ENCODE measurements at places on chromosomes 6 and 20.

- DNase-seq, result peak; percentile 77
Observed at GRCh38 chr20:5557123-5557522, 193.1 kb upstream of the SHLD1 start.

GRCh38 chr6:89284963-89285735, 29.9 kb downstream of the GABRR2 start:
- no peak for DNase-seq

- DNase-seq, result peak; percentile 86
Observed at GRCh38 chr20:29878281-29878741, 1379.2 kb upstream of the DEFB115 start.

DNA sequence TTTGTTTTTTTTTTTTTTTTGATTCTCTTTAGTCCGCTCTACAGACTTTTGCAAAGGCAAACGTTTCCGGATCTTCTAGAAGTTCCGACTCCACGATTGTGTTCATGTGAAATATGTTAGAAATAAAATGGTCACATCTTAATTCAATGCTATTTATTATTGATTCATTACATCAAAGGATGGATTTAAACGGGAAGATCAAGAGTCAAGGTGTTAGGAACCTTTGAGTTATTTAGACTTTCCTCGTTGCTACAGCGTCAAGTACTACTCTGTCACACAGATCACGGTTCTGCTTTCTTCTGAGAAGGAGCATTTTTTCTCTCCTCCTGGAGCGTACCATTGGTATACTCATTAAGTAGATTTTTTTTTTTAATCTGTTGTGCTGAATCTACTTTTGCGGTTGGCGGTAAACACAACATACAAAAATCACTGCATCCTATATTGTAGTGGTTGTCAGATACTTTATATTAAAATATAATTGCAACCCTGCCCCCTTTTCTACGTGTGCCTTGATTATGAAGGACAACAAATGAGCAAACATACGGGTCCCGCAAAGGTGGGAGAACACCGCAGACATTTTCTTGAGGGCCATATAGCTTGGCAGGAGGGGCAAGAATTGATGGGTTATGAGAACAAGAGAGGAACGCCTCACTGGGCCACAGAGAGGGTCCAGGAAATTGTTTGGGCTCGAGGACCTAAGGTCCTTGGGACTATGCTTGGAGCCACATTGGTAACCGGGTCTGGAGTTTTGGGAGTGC, 17.5 kb downstream of the HMGN4 start:
- DNase-seq, result no peak

DNA sequence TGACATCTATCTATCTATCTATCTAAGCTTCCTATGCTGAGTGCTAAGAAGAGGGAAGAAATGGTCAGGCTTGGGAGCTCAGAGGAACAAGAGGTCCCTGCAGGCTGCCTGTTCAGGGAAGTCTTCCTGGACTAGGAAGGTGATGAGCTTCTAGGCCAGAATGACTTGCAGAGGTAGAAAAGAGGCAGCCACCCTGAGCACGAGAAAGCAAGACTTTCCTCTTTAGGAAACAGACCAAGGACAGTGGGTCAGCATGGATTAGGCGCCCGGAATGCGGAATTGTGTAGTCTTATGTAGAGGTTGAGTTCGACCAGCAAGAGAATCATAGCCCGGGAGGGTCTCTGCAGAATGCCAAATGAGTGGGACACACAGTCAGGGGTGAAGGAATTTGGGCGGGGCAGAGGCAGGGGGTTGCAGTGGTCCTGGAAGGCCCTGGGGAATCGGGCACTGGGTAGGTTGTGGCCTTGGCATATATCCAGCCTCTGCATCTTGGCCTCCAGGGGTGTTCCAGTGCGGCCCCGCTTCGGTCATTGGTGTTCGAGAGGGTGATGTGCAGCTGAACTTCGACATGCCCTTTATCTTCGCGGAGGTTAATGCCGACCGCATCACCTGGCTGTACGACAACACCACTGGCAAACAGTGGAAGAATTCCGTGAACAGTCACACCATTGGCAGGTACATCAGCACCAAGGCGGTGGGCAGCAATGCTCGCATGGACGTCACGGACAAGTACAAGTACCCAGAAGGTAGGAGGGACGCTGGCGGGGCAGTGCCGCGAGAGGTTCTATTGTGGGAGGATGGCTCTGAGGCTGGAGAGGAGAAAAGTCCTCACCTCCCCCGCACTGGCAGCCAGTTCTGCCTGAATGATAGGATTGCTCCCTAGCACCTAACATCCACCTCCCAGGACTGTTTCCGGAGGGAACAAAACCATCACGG, 32.1 kb downstream of the TGM3 start:
- no peak for DNase-seq

GRCh38 chr20:57106692-57107091, 159.7 kb downstream of the BMP7 start:
- DNase-seq, result no peak

DNA sequence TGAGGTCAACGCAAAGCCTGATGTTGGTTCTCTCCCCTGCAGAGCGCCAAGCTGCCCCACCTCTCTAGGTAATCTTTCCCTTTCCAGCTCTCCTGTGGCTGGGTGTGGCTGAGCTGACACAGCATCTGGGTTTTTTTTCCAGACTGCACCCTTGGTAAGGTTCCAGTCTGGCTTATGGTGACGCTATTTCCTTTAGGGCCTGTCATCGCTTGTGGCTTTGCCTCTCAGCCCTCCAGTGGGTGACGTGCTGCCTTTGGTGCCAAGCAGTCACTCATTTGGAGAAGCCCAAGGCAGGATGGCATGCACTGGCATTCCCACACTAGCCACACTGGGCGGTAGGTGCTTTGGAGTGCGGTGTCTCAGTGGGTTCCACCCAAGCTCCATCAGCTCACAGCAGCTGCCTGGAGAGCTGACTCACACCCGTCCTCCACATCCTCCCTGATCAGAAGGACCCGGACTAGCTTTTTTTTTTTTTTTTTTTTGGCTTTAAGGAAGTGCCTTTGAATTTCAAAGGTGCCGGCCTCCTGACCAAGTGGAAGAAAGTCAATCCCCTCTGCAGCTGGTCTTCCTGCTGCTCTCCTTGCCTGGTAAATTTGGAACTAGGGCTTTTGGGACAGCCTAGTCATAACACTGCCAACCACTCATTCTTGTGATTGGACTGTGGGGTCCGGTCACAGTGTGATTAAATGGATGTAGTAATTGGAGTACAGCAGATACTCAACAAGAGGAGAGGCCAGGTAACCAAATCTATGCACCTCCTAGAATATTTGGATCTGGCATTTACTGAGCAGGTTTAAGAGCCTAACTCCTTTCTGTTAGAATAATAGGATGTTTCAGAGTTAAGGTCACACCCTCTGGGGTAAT, 153.6 kb downstream of the CD83 start:
- no peak for DNase-seq

DNA sequence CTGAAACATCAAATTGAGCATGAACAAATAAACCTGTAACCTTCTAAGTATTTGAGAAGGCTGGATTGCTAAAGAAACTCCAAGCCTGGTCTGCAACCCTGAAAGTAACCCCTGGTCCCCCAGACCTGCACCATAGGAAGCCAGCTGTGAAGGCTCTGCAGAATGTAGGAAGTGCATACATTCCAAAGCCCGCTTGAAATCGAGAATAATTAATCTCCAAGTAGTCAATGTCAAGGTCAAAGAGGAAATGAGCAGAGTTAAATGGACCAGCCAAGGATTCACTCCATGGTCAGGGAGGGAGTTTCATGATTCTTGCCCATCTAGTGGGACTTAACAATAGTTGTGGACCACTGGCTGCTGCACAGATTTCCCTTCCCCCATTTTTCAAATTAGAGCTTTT, 107.6 kb upstream of the RNF24 start:
- DNase-seq, result no peak

DNA sequence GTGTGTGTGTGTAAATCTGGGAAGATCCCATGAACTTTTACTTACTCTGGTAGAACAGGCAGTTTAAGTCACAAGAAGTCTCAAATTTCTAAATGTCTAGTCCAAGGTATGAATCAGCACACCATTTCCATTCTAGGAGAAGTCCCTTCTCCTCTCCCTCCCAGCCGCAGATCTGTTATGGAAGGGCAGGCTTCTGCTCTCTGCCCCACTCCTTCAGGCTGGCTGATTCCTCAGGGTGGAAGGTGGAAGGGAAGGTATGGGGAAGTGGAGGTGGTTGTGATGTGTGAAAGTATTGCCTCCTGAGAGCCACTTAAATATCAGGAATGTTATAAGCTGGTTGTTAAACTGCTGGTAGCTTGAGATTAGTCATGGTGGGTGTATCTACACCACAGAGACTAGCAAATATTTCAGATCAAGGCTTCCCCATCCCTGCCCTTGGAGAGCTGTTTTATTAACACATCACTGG, 44.5 kb upstream of the LAMA4 start:
- no peak for DNase-seq

DNA sequence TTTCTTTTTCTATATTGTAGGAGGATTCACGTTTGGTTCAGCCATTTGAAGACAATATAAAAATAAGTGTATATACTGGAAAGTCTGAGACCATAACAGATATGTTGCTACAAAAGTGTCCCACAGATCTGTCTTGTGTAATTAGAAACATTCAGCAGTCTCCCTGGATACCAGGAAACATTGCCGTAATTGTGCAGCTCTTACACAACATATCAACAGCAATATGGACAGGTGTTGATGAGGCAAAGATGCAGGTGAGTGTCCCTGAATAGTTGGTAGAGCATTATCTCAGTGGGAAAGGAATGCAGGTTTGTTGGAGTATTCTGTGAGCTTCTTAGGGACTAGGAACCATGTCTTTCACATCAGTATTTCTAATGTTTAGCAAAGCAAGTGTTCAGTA, 18.3 kb upstream of the ADGRF4 start:
- DNase-seq, result no peak

GRCh38 chr6:151141685-151142084, 98.1 kb upstream of the AKAP12 start:
- DNase-seq, result no peak

DNA sequence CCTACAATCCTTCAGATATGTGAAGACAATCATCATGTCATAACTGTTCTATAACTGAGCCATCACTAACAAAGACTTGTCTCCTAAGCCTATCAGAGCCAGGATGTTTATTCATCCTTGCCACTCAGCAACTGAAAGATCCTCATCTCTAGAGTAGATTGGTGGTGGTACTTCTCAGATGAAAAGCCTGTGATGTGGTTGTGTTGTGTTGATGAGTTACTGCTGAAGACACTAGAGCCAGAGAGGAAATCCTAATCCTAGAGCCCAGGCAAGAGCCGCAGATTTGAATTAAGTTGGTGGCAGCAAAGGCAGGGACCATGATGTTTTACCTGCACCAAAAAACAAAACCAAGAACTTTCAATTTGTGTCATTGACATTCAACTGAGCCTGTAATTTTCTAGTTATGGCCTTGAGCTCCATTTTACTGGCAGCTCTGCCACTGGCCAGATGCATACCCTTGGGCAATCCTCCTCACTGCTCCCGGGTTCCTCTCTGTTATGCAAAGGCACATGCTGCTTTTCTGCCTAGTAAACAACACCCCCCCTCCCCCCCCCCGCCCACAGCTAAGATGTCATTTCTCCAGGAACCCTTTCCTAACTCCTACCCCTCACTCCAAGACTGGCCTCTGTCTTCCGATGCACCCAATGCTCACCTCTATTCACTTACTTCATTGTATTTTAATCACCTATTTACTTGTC, 50.2 kb upstream of the REV3L start:
- DNase-seq, result no peak

DNA sequence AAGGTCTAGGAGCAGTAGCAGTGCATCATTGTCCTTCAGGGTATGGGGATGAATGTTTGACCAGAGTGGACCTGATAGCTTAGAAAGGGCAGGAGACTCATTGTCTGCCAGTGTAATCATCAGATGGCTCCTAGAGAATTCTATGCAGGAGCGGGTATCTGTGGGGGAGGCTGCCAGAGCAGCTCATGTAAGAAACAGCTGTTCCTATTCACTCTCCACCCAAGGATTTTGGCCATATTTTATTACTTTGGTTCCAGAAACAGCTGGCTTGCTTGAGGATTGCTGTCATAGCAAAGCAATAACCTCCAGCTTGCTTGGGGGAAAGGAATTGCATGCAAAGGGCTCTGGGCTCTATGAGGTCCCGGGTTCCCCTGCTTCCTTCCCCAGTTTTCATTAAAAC, 44.1 kb downstream of the RALY start:
- no peak for DNase-seq

GRCh38 chr20:49668181-49668877, 45.3 kb downstream of the B4GALT5 start:
- no peak for DNase-seq

DNA sequence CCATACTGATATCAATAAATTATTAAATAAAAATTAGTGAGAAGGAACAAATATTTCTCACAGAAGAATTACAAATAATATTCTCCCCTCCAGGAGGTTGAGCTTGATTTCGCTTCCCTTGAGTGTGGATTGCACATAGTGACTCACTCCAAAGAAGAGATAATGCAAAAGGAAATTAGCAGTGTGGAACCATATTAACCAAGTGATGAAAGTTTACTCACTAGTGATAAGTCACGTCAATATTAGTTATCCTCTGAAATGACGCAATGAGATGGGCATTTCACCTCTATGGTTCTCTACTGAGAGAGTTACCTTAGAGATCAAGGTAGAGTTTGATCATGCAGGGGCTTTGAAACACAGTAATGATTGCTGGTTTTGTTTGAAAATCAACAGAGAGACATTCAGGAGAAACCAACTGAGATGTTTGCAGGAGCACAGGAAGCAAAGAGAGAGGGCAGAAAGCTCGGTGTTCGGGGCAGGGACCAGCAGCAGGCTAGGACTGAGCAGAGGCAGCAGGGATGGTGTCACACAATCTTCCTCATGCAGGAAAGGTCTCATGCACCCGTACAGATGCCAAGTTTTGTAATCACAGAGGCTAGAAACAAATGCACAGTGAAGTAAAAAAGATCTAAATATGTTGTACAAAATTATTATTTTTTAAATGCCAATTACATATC, 634.5 kb downstream of the QKI start:
- DNase-seq, result no peak

DNA sequence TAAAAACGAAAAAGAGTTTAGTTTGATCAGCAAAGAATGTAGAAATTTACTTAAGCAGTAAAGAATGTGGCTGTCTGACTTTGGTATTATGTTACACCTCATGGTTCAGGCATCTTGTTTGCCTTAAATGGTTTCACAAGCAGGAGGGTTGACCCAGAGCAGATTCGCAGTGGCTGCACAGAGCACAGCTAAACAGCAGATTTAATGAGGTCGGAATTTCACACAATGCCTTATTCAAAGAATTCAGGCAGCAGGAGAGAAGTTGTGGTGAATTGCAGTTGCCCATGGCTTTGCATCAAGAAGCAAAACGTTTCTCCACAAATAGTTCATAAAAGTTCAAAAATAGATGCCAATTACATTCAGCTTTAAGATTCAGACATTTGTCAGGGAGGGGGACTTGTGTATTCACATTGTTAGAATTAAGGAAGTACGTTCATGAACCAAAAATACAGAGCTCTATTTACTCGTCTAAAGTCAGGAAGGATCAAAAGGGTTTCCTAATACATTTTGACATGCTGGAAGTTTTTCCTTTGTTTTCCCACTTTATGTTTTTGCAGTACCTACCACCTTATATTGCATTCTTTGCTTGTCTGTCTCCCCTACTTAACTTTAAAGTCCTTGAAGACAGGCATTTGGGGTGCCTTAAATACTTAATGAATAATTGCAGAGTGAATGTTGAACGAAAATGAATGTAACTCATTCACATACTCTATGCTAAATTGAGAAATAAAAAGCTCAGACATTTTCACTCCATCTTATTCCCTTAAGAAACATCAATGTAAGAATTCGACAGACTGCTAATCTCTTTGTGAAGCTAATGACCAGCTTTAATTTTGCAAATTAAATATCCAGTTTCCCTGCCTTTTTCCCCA, 1163.6 kb upstream of the CITED2 start:
- peak; percentile 74 for DNase-seq
